NCI-H1436 treated with DMSO at 0.1 percent for 48 hours (cell line): ENCODE measurements at places on chromosomes 2 and 18.

- DNase-seq = no peak
Observed at GRCh38 chr2:219736209-219736608, 108.8 kb downstream of the SLC4A3 start.

GRCh38 chr2:43519643-43520221 lies 76.1 kb downstream of the THADA start:
- no peak for DNase-seq

DNA sequence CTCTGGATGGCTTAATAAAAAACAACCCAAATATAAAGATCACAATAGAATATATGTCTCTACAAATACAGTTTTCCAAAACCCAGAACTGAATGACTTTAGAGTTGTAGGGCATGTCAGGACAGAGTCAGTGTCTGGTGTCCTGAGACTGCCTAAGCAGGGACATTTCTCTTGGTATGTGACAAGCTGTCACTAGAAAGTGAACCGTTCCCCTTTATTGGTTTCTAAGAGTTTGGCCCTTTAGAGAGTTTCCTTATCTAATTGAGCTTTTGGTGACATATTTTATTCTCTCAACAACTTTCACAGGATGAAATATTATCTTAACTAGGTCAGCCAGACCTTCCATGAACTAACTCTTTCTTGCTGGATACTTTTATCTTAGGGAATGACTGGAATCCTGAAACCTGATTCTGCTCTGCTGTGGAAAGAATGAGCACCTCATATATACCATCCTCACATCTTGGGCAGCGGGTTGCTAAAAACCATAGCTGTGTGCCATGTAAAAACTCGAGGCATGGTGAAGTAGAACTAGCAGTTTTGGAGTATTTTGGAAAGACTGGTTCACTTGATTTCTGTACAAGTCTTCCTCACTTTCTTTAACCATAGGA lies 54.8 kb downstream of the CAVIN2 start:
- DNase-seq = no peak

- no peak for DNase-seq
Observed at GRCh38 chr2:69652206-69652605, 8.7 kb upstream of the AAK1 start.

DNA sequence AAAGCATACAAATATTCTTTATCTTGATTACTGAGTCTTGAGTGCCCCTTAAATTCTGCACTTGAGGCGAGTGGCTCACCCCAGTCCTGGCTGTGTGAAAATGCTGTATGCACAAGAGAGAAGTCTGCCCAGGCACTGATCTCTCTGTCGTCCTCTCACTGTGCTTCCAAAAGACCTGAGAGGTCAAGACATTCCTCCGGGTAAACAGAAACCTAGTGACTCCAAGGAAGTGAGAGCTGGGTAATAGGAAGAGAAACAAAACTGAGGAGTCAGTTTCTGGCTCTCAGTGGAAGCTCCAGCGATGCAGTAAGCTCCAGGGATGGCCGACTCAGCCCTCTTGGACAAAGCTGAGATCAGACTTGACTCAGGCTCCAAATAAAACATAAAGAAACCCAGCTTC lies 70.9 kb downstream of the AAK1 start:
- no peak for DNase-seq

DNA sequence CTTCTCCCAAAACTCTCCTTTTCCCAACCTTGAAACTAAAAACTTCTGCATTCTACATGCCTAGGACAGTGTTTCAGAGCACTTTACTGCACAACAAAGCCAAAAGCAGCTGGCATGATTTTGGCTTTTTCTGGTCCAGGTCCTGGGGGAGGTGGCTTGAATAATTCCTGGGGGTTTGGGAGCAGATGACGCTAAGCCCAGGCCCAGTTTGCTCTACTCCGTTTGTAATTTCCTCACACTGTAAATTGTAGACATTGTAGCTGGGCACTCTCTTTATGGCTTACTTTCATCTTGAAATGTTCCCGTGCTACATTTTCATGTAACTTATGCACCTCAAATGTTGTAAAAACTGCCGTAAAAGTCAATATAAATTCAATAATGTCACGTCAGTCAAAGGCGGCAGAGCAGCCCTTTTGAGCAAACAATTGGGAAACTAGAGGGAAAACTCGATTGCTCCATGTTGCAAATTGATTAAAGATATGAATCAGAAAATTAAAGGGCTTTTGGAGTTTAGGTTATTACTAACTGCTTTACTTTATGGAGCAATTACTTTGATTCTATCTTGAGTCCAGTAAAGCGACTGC lies 373.2 kb upstream of the SLC14A2 start:
- no peak for DNase-seq

GRCh38 chr2:201900362-201900761 lies 94.0 kb downstream of the CDK15 start:
- DNase-seq = no peak

GRCh38 chr2:162153608-162154224 lies 1.7 kb upstream of the GCG start:
- peak; percentile 10 for DNase-seq
